RPMI8226 (cell line): ENCODE measurements at places on chromosomes 2 and 18.

GRCh38 chr2:237090906-237091305 is 5.2 kb downstream of the COPS8 start:
- no peak for DNase-seq

DNA sequence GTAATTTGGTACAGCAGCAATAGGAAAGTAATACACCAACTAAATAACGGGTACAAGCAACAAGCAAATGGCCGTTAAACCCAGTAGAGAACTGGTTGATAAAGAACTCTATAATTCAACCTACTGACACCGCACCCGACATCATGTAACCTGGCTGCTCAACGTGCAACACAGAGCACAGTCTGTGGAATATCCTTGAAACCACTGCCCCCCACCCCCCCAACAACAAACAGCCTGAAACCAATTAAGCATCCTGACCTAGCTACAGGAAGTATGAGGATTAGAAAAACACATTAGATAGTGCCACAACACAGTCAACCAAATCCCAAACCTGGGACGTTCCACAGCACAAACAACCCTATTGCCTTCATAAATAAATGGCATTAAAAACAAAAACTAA is 23.5 kb downstream of the HDLBP start:
- no peak for DNase-seq

GRCh38 chr2:171592036-171592555 is 69.8 kb downstream of the CYBRD1 start:
- peak; percentile 15 for DNase-seq

DNA sequence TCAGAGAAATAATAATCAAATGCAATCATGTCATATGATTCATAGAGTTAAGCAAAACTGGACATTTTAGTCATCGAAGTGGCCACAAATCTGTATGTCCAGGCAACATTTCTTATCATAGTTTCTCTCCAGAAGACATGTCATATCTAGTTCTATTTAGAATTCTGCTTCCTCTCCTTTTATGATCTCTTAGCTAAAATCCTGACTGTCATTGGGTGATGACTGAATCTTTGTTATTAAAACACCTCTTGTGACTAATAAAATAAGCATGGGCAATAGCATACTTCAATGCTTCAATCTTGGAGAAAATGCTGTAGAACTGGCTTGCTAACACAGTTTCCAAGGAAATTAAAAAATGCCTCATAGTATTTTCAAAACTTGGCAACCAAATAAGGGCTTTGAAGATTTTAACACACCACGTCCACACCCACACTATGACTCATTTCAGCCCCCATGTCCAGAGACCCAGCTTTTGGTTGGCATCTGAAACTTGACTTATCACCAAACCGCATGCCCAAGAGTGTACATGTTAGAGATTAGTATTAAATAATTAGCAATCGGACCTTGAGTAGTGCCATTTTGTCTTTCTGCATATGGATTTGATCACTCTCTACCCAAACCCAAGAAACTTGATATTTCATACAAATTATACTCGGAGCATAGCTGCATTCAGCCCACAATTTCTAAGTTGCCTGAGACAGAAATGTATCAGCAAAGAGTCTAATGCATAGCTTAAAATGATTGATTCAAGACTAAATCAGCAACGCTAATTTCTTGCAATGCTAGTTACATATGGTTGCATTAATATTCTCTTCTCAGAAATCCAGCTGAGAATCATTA is 106.5 kb upstream of the ETAA1 start:
- no peak for DNase-seq

DNA sequence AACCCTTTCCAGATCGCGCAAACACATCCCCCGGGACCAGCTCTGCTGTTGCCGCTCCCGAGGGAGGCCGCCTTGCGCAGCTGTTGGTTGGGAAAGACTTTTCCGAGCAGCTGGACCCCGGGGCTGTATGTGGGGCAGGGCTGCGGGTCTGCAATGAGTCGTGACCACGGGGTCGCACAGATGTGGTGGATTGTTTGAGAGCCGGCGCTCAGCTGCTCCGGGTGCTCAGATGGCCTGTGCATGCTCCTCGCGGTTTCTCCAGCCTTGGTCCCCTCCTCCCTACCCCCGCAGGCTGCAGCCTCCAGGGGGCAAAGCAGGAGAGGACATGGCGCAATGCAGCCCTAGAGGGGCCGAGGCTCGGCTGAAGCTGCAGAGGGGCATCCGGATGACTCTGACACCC is 105.2 kb upstream of the OTOS start:
- DNase-seq = no peak

DNA sequence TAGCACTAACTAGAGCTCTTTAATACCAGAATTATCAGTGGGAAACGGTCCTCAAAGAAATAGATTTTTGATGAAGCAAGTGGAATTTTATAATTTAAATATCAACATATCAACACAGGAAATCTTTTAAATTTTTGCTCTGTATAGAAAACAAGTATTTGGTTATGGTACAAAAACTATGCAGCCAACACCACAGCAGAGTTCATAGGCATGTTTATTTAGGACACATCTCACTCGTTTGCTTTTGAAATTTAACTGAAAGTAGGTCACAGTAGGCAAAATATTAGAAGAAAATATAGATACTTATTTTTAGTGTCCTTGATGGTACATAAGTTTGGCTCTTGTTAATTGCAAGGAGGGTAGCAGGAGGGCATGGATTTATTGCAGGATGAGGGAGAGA is 34.3 kb upstream of the TANC1 start:
- DNase-seq = no peak

- no peak for DNase-seq
These were observed 8.3 kb downstream of the EHBP1 start for GRCh38 chr2:62713837-62714236.

- DNase-seq = no peak
These were observed 80.5 kb upstream of the SIX2 start for GRCh38 chr2:45089554-45090261.

- DNase-seq = no peak
These were observed 12.5 kb upstream of the HNRNPLL start for GRCh38 chr2:38615237-38615636.

DNA sequence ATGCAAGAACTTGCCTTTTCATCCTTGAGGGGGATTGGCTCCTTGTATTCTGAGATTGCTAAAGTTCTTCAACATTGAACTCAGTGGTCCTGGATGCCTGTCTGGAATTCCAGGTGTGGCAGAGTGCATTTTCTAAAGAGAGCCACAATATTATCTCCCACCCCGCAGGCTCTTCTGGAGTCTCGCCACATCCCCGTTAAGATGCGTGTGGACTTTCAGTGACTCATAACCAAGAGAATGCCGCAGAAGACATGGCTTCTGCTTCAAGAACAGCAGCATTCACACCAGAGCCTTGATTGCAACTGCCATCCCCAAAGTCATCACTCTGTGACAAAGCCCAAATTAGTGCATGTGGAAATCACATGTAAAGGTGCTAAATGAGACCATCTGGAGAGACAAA is 142.7 kb downstream of the CDH20 start:
- DNase-seq = no peak

GRCh38 chr2:55771612-55772011 is 78.0 kb upstream of the PNPT1 start:
- no peak for DNase-seq

DNA sequence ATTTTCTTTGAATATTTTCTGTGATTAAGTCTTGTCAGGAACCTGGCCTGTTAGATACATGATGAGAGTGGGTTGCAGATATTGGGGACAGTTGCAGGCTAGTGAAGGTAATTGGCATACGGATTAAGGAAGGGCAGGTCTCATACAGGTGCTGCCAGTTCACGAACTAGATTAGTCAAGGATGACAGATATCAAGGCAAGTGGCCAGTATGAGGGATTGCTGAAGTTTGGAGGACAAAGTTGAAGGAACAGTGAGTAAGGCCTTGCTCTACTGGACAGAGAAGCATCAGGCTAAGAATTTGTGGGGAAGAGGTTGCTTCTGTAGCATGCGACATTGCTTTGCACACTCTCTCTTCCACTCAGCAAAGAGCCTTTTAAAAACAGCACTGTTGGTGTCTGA is 12.8 kb upstream of the NCOA1 start:
- DNase-seq = no peak

DNA sequence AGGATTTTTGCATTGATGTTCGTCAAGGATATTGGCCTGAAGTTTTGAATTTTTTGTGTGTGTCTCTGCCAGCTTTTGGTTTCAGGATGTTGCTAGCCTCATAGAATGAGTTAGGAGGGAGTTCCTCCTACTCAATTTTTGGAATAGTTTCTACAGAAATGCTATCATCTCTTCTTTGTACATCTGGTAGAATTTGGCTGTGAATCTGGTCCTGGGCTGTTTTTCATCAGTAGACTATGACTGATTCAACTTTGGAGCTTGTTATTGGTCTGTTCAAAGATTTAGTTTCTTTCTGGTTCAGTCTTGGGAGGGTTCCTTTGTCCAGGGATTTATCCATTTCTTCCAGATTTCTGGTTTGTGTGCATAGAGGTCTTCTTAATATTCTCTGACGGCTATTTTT is 166.7 kb downstream of the ST6GAL2 start:
- no peak for DNase-seq

DNA sequence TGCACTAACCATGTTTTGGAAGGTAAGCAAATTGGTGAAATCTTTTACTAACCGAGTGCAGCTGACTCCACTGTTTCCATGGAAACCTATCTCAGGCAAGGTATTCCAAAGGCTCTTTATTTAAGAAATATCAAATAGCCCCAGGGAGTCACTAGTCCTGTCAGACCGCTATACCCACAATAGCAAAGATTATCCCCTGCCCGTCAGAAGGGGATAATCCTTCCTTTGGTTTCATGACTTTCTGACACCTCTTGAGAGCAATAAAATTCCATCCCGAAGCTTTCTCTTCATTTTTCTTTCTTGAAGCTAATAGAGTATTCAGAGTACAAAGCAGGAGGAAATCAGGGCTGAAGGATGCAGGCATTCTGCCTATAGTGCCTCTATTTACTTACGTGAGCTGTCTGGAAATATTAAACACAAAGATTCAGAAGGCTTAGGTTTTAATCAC is 34.7 kb upstream of the MAP2 start:
- DNase-seq = no peak

DNA sequence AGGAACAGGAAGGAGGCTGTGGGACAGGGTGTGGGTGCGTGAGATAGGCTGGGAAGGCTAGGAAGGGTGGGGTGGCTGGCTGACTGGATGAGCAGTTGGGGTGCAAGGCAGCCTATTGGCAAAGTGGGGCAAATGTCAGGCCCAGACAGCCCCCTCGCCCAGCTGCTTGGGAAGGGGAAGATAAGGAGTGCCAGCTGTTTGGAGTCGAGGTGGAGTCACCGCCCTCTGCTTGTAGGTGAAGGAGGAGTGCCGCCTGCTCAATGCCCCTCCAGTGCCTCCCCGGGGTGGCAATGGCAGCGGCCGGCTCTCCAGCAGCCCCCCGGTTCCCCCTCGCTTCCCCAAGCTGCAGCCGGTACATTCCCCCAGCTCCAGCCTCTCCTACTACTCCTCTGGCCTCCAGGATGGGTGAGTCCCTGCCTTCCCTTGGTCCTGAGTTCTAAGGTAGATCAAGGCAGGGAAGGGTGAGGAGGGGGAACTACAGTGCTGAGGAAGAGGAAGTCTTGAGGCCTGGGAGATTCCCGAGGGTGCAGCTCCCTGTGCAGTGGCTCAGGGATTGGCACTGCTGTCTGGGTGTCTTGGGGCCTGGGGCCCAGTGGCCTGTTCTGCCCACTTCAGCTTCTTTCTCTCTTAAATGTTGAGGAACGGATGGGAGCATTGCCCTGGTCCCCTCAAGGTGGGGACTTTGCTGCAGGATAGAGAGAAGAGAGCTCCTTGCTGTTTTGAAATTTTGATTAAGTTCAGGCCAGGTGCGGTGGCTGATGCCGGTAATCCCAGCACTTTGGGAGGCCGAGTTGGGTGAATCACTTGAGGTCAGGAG is 13.3 kb downstream of the GAREM2 start:
- no peak for DNase-seq

- no peak for DNase-seq
These were observed 30.1 kb downstream of the CYP1B1 start for GRCh38 chr2:38045811-38046210.

DNA sequence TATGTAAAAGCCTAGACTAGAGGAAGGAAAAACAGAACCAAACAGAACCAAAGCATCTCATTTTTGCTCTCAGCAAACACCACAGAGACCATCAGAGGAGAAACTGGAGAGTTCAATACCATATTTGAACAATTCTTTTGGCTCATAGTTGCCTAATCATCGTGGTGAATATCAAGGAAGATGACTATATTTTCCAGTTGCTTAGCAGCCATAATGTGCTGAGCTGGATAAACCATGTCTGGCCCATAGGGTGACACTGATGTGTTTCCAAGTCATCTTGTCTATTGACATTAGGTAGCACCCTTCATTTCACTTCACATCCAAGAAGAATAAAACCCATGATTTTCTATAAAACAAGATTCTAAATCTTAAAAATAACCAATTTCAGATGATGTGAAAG is 5.9 kb upstream of the XRCC5 start:
- no peak for DNase-seq

GRCh38 chr18:56789004-56789888 is 138.1 kb downstream of the WDR7 start:
- DNase-seq = peak; percentile 38

GRCh38 chr2:194253528-194254259 is 1403.3 kb upstream of the SLC39A10 start:
- no peak for DNase-seq

DNA sequence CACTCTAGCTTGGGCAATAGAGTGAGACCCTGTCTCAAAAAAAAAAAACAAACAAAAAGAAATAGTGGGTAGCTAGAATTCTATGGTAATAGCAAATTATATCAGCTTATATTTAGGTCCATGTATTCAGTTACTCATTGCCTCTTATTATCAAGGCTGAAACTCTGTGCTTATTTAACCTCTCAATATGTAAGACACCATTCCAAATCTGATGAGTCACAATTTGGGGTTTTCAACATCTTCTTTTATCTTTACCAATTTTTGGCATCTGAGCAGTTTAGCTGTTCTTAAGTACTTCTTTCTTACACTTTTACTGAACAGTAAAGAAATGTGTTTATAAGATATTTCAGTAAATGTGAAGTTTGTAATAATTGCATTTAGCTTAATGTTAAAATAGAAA is 69.3 kb downstream of the TTC27 start:
- DNase-seq = no peak

- no peak for DNase-seq
These were observed 54.4 kb downstream of the ANKMY1 start for GRCh38 chr2:240503375-240503774.

DNA sequence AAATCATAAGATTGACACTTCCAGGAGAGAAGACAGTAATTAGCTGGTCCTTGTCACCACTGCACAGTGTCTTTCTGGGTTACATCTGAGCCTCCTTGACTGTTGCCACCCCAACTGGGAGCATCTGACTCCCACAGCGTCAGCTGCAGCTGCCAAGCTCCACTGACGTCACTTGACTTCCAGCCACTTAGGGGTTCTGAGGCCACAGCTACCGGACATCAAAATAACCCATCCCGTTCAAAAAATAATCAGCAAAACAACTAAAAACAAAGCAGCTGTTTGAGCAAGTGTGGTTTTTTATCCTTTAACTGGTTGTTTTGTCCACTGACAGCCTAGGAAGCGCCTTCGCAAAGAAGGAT is 206.5 kb upstream of the AGAP1 start:
- no peak for DNase-seq

- no peak for DNase-seq
These were observed 34.8 kb upstream of the LAMA1 start for GRCh38 chr18:7152440-7152839.
